ENCODE measurements at places on chromosomes 5 and 9.

DNA sequence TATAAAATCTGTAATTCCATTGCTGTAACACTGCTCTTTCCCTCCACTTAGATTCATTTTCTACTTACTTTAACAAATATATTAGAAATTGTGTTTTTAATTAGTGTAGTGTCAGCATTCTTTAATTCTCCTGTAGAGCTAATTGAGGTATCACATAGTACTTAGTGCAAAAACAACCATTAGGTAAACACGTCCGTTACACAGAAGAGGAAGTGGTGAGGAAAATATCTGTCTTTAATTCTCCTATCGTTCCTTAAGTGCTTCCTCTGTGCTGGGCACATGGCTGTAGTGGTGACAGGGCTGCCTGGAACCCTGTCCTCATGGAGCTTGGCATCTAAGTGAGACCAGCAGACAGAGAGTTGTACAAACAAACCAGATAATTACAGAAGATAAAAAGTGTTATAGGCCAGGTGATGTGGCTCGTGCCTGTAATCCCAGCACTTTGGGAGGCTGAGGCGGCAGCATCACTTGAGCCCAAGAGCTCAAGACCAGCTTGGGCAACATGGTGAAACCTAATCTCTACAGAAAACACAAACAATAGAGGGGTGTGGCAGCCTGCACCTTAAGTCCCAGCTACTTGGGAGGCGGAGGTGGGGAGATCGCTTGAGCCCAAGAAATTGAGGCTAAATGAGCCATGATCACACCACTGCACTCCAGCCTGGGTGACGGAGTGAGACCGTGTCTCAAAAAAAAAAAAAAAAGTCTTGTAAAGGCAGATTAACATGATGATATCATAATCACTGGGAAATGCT is 36.4 kb downstream of the PARP8 start:
- DNase-seq = peak; percentile 26

GRCh38 chr5:161396171-161396570 is 150.4 kb downstream of the GABRB2 start:
- DNase-seq = no peak

DNA sequence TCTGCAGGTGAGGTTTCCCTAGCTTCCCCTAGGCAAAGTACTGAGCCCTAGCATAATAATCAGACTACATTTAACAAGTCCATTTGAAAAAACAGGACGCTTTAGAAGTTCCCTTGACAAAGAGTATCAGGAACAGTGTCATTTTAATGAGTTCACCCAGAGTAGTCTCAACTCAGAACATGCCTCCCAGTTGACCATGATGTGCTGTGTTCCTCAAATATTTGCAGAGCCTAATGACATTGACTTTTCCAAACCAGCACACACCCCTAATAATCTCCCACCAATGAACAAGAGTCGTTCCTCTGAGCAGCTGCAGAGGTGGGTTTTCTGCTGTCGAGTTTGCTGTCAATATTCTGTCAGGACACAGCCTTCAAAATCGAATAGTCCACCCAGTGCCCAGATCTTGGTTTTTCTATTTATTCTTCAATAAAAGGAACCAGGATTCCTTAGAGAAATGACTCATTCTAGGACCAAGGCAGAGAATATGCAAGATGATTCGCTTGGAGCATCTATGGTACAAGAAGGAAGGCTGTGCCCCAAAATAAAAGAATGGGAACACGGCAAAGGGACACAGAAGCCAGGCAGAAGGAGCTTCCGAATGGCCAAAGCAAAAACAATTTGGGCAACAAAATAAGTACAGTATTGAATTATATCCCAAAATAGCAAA is 57.6 kb downstream of the OTULIN start:
- no peak for DNase-seq

DNA sequence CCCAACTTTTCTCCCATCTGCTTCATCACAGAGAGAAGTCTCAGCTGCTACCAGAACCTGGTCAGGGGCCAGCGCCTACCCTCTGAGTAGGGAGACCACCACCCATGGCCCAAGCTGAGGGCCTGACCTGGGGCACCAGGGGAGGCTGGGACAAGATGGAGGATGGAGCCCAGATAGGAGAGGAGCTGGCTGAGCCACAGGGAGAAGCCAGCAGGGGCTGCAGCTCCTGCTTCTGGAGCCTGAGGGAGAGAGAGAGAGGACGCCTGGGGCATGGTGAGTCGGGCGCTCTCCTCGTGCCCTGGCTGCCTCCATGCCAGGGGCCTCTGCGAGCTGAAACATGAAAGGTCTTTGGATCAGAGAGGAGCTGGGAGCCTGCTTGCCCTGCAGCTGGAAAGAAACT is 1.4 kb upstream of the FOXI1 start:
- no peak for DNase-seq

DNA sequence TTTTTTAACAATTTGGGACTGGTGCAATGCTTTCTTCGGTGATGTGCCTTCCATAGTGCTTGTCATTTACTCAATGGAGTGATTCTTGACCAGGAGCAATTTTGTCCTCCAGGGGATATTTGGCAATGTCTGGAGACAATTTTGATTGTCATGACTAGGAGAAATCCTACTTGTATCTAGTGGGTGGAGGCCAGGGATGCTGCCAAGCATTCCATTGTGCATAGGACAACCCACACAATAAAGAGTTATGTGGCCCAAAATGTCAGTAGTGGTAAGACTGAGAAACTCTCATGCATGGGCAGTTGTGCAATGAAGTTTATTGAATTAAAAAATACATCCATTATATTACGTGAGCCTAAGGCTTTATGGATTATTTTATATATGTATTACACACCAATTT is 70.5 kb downstream of the FOCAD start:
- no peak for DNase-seq

DNA sequence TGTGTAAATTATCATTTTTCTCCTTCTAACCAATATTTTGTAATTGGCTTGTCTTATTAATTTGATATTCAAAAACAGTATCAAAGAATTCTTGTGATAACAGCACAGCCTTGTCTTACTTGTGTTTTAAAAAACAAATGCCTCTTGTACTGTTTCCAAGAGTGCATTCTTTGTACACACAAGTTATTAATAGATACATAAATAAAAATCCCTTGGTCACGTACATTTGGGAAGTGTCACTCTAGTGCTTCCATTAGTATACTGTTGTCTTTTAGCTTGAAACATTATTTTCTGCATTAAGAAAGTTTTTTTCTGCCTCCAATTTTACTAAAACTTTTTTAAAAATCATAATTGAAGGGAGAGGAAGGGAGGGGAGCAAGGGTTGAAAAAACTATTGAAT is 133.2 kb downstream of the PIP5K1B start:
- no peak for DNase-seq

DNA sequence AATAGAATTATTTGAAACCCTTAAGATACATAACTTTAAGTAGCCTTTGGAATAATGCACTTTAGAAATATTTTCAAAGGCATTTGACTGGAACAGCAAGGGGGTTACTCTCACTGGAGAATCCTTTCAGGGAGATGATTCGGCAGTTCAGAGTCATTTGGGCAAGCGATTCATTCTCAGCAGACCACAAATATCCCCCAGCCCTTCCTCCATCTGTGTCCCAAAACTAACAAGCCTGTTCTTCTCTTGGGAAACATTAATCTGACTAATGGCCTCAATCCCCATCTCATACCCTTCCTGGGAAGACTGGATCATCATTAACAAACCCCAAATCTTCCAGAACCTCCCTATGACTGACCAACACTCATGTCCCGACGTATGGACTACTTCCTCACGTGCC is 65.8 kb upstream of the S1PR3 start:
- DNase-seq = no peak

DNA sequence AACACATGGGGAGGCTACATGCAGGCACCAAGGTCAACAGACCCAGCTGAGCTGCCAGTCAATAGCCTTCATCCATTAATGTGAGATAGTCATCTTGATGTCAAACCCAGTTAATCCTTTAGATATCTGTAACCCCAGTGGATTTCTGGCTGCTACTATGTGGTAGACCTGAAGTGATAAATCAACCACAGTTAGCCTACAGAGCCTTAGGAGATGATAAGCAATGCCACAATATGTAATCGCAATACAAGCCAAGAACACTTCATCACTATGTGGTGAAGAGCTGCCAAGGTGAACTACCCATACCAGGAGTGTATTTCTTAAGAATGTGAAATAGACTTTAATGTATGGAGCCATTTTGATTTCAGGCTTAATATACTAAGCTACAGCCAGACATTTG is 1175.5 kb downstream of the DTWD2 start:
- no peak for DNase-seq

GRCh38 chr5:81961651-81962440 is 10.0 kb upstream of the ATG10 start:
- DNase-seq = no peak

DNA sequence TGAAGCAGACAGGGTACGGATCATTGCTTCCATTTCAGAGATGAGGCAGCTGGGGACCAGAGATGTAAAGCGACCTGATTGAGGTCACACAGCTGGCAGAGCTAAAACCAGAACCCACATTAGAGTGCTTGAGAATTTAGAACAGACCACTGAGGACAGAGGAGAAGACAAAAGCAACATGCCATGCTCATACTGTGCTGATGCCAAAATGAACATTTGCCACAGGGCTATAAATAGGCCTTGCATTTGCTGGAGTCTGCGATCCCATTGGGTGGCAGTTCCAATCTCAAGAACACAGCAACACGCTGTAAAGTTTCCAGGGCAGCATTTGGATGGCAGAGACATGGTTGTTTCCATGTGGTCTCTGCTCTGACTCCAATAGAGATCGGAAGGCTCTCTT is 222.4 kb upstream of the TBC1D2 start:
- DNase-seq = no peak

DNA sequence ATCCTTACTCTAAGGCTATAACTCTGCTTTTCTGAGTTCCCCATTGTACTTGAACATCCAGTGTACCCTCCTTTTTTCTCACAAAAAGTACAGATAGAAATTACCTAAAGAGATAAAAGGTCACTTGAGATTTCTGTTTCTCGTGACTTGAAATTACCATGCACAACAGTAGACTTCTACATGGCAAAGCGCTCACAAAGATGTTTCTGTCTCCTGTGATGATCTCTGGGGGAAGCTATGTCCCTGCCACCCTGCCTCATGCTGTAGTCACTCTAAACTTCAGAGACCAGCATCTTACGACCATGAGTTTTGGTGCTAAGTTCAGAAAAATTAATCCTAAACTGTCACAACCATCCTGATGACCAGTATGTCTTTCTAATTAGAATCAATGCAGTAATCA is 36.2 kb downstream of the NFIB start:
- no peak for DNase-seq

DNA sequence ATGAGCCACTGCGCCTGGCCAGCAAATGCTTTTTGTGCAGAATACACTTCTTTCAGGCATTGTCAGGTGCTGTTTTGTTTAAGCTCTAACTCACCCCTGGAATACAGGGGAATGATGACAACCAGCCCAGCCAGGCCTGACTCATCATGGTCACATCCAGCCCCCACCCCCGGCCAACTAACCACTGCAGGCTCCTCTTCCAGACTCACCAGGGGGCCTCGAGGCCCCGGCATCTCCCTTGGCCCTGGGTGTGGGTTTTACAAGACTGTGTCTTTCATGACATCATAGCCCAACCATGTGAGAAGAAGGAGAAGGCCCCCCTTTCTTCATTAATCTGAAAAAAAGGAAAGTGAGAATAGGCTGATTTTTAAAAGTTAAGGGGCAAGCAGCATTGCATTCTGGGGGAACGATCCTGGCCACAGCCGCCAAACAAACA is 35.5 kb downstream of the OLFML2A start:
- DNase-seq = no peak

DNA sequence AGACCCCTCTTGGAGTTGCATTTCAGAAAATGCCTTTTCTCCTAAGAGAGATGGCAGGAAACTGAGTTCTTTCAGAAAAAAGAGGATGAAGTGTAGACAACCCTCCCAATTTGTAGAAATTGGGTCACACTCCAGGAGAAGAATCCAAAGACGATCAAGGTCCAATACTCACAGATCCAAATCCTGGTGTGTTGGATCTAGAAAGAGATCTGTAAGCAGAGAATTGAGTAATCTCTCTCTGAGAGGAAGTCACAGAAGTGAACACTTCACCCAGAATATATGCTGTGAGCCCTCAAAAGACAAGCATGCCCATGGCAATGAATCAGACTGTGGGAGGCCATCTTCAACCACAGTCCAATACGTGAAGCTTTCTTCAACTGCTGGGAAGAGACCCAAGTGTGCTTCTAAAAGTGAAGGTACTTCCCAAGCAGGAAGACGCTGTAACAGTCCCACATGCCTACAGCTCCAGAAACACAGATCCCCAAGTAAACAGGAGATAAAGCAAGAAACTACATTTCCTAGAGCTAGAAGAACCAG is 182.7 kb downstream of the SMC2 start:
- DNase-seq = no peak

DNA sequence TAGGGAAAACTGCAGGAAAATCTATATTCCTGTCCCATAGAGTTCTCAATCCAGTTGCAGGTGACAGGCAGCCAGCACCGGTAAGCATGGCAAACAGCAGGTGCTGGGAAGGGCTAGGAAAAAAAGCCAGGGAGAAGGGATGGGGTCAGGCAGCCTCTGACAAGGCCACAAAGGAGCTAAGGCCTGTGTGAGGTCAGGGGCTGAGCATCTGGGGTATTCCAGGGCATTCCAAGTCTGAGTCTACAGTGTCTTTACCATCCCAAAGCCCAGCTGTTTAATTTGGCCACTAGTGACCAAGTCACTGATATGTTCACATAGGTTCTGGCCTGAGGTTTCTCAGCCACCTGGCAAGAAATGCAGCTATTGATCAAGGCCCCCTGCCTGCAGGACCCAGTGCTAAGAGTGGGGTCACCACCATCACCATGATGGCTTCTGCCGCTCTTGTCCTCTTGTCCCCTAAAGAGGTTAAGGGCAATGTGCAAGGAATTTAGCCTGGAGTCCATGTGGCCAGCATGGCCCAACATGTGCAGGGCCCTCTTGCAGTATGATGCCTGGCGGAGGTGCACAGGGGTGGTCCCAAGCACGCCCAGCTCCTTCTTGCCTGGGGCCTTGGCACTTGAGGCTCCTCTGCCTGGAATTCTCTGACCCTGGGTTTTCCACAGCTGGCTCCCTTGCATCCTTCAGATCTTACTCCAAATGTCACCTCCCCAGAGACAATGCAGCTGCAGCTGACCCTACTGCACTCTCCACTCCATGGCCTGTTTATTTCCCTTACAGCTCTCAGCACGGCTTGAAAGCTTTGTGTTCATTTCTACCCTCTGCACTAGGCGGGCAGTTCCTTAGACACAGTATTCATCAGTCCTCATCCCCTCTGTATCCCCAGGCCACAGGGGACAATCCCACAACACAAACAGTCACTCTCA is 213.1 kb downstream of the MSX2 start:
- no peak for DNase-seq

- DNase-seq = no peak
Observed at GRCh38 chr9:115373000-115373709, 255.2 kb upstream of the TNC start.

- no peak for DNase-seq
Observed at GRCh38 chr9:86337469-86338108, 16.6 kb downstream of the TUT7 start.

Measured in NCI-H187 (cell line).